ENCODE measurements at places on chromosomes 2 and 18.

DNA sequence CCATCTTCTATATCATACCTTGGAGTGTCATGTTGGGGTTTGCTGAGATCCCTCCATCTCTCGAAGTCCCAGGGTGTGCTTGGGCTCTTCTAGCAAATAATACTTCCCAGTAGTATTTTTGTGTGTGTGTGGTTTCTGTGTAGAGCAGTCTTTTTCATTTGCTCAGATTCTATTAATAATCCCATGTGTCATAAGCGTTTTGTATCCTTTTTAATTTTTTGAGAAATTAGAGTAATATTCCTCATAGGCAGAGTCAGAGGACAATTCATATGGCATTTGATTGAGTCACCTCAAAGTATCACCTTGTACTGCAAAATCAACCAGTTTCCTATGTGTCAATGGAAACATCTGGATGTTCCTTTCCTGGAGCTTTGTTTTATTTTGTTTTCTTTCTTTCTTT is 37.4 kb upstream of the PPP1R1C start:
- DNase-seq: no peak

DNA sequence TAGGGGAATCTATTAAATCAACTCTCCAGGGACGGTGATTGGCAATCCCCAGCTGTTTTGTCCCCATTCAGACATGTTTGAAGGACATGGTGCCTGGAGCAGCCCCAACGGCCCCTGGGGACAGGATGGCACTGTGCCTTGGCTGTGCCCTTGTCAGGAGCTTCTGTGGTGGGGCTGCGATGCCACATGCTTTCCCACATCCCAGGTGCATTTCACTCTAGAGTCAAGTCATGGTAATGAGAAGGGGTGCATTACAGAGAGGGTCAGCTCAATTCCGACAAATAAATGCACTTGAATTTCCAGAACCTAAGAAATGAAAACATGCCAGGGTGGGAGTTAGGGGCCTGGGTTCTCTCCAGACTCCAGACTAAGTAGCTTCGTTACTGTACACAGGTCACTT is 289.4 kb upstream of the PXDN start:
- no peak for DNase-seq

GRCh38 chr2:186101616-186102015 is 363.0 kb downstream of the FSIP2 start:
- DNase-seq: no peak

- no peak for DNase-seq
Observed at GRCh38 chr2:136422512-136422911, 304.6 kb upstream of the CXCR4 start.

GRCh38 chr18:37243741-37244140 is 321.9 kb downstream of the CELF4 start:
- DNase-seq: no peak

All from activated CD4-positive, CD25-positive, alpha-beta regulatory T cell treated with anti-CD3 and anti-CD28 coated beads, Interleukin-2, amount 50 U/mL, for 72 hours (primary cell).